IMR-90 (cell line): ENCODE measurements at places on chromosomes 1 and 21. TPM values are rescaled to one million over a fixed set of nuclear protein-coding genes. Genes with fewer than 3 reads are reported as not detected.

- no peak for DNase-seq
Measured at GRCh38 chr1:60274422-60275290, 201.1 kb upstream of the C1orf87 start.

GRCh38 chr1:209648931-209649776, 3.1 kb downstream of the LAMB3 start:
- DNase-seq, result peak; percentile 96

GRCh38 chr1:199937661-199938060, 89.8 kb upstream of the NR5A2 start:
- no peak for DNase-seq

DNA sequence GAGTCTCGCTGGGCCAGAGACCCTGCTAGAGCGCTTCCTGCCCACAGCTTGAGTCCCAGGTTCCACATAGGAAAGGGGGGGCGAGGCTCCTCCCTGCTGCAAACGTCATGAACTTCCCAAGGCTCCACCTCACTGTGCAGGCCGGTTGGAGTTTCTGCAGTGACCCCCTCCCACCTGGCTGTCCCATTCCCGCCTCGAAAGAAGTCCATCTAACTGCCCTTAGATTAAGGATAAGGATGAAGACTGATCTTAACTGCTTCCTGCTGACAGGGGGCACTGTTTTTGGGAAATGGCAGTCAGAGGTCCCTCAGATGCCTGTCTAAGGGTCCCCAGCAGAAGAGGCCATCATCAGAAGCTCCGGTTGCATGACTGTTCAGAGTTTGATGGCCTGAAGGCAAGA, 62.7 kb downstream of the STUM start:
- no peak for DNase-seq

DNA sequence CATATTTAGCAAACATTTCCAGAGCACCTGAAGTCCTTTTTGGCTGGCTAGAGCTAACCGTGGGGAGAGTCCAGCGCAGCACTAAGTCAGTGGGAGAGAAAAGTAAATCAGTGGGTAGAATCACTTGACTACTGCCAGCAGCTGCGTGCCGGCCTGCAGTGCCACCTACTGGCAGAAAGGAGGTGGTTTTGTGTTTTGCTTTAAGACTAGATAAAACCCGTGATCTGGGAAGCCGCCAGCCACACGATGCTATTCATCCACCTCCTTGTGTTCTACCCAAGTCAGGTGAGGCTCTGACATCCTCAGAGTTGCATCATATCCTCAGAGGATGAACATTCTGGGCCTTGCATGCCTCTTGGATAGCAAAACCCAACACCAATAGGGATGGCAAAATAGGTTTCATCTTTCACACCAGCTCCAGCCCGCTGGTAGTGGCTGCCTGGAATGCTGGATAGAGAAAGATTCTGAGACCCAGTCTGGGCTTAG, 14.1 kb upstream of the HEYL start:
- peak; percentile 78 for DNase-seq

- DNase-seq, result no peak
Measured at GRCh38 chr1:93296555-93297154, 49.1 kb upstream of the DR1 start.

- peak; percentile 81 for DNase-seq
Measured at GRCh38 chr1:39575191-39576015, 1.2 kb downstream of the PABPC4 start.

- DNase-seq, result no peak
Measured at GRCh38 chr1:206909883-206910318, 11.8 kb downstream of the FCMR start.

DNA sequence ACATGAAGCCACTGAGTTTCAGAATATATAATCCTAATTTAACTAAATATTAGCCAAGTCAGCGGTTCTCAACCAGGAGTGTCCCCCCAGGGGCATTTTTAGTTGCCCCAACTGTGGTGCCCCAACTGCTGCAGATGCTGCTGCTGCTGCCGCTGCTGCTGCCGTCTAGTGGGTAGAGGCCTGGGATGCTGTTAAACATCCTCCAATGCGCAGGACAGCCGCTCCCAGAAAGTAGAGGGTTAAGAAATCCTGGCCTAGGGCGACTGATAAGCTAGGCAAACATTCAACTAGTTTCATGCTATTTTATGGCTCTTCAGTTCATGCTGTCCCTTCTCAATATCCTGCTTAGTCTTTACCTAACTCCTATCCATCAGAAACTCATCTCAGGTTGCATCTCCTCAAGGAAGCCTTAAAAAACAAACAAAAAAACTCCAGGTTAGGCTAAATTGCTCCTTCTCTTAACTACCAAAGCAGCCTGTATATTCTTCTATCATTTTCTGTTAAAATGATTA, 9.9 kb upstream of the DCAF6 start:
- DNase-seq, result no peak

DNA sequence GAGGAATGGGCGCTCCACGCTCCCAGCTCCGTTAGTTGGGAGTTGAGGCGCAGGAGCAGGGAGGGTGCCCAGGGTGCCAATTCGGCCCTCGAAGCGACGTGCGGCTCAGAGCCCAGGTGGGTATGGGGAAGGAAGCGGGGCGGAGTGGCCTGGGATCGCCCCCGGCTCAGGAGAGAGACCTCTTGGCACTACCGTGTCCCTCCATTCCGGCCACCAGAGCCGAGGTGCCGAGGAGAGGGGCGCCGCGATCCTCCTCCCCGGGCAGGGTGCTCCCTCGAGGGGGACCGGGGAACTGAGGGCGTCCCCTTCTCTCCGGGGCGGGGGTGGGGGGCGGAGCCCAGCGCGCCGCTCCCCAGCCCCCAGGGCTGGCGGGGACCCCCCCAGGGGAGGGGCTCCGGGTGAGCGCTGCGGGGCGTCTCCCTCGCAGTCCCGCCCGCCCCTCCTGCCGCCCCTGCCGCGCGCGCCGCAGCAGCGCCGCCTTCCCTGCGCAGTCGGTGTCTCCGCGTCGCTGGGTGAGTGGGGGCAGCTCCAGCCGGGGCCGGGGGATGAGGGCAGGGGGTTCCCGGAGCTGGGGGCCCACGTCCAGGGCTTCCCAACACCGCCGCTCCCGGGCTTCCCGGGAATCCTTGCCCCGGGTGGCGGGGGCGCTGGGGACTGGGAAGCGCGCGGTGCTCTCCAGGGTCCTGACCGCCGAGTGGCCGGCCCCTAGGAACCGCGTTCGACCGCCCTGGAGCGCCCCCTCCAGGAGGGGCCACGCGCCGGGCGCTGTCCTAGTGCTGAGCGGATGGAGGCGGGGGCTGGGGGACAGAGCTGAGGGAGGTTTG, at the start of gene HPCA:
Gene HPCA (plus strand): TSS at position 488 of the 824 bp plus-strand sequence. CDS start 2,408 bp downstream, outside the sequence.
- DNase-seq, result peak; percentile 48

- DNase-seq, result no peak
Measured at GRCh38 chr1:14912839-14913481, 240.6 kb upstream of the TMEM51 start.

GRCh38 chr1:200473698-200474371, 64.0 kb upstream of the ZNF281 start:
- no peak for DNase-seq

DNA sequence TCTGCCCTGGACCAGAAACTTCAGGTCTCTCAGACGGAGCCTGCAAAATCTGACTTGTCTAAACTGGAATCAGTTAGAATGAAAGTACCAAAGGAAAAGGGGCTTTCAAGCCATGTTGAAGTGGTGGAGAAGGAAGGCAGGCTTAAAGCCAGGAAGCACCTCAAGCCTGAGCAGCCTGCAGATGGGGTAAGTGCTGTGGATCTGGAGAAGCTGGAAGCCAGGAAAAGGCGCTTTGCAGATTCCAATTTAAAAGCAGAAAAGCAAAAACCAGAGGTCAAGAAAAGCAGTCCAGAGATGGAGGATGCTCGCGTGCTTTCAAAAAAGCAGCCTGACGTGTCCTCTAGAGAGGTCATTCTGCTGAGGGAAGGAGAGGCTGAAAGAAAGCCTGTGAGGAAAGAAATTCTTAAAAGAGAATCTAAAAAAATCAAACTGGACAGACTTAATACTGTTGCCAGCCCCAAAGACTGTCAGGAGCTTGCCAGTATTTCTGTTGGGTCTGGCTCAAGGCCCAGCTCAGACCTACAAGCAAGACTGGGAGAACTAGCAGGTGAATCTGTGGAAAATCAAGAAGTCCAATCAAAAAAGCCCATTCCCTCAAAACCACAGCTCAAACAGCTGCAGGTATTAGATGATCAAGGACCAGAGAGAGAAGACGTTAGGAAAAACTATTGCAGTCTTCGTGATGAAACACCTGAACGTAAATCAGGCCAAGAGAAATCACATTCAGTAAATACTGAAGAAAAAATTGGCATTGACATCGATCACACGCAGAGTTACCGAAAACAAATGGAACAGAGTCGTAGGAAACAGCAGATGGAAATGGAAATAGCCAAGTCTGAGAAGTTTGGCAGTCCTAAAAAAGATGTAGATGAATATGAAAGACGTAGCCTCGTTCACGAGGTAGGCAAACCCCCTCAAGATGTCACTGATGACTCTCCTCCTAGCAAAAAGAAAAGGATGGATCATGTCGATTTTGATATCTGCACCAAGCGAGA, 46.6 kb downstream of the ZBTB17 start:
- DNase-seq, result no peak

GRCh38 chr21:20373031-20373430, 625.2 kb upstream of the NCAM2 start:
- DNase-seq, result no peak

Gene MAPKAPK2
- 50.8 and 56.5 TPM in 2 replicates for total RNA-seq

Gene HES2
- not detected in 2 replicates for total RNA-seq

Gene ERICH3
- total RNA-seq, result not detected in 2 replicates

Gene RHEX
- total RNA-seq, result not detected in 2 replicates

Gene KIAA1614
- total RNA-seq, result 1.7 and 1.8 TPM in 2 replicates

Gene ADGRL4
- 3.2 and 8.6 TPM in 2 replicates for total RNA-seq
